ENCODE measurements at places on chromosomes 12 and 14.

DNA sequence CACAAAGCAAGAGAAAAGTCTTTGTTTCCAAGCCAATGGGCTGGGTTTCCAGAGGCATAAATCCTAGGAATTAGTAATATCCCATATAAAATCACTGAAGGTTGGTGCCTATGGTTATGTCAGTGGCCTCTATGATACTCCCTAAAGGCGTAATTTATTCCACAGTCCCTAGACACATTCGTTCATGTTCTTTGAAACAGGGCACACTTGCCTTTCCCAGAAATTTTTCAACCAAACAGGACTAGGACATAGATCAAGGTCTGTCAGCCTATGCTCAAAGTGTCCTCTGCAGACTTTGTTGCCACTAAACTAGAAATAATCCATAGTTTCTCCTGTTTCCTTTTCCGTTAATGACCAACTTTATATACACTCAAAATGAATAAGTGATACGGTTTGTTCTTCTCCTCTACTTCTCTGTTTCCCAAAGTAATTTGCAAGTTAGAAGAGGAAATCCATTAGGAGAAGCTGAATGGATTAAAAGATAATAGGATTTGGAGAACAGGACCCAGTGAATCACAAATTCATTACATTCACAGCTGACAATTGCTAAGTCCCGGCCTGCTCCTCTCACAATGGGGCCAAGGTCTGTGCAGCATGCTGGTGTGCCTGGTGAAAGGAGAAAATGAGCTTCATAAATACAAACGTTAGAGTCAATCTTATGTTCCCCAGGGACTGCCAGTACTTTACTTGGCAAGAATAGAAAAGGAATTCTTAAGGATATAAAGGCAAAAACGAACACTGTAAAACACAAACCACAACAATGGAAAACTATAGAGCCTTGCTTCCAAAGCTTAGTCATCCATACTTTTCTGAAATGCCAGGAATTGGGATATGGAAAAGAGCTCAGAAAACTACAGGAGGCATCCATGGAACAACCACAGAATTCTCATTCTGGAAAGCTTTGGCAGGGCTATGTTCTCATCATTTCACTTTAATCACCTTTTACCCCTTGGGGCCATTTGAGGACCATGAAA is 966.2 kb downstream of the NRXN3 start:
- no peak for DNase-seq

DNA sequence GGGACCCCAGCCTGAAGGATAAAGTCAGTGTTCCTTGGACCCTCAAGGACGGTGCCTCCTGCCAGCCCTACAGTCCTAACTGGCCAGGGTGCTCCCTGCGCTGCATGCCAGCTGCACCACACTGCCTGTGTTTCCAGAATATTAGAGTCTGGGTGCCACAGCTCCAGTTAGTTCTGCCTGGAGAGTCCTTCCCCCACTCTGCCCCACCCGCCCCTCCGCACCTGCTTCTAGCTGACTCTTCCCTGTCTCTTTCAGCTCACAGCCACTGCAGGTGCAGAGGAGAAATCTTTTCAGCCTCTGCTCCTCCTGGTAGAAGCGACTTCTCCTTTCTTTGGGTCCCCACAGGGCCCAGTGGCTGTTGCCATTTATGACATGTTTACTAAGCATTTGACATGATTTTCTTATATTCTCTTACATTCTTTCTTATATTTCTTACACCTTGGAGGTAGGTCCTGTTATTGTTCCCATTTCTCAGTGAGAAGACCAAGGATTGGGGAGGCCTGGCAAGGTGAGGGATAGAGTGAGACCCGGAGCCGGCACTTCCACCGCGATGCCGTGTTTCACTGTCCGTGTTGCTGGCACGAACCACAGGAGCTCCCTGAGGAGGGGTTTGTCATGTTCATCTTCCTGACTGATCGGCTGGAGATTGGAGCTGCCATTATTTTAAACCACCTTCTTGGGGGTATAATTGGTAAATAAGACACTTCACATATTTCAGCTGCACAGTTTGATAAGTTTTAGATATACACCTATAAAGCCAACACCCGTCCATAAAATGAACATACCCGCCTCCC is 29.4 kb downstream of the SYNE3 start:
- DNase-seq, result no peak

GRCh38 chr14:73728717-73729330 is 14.6 kb upstream of the PNMA1 start:
- peak; percentile 61 for DNase-seq

DNA sequence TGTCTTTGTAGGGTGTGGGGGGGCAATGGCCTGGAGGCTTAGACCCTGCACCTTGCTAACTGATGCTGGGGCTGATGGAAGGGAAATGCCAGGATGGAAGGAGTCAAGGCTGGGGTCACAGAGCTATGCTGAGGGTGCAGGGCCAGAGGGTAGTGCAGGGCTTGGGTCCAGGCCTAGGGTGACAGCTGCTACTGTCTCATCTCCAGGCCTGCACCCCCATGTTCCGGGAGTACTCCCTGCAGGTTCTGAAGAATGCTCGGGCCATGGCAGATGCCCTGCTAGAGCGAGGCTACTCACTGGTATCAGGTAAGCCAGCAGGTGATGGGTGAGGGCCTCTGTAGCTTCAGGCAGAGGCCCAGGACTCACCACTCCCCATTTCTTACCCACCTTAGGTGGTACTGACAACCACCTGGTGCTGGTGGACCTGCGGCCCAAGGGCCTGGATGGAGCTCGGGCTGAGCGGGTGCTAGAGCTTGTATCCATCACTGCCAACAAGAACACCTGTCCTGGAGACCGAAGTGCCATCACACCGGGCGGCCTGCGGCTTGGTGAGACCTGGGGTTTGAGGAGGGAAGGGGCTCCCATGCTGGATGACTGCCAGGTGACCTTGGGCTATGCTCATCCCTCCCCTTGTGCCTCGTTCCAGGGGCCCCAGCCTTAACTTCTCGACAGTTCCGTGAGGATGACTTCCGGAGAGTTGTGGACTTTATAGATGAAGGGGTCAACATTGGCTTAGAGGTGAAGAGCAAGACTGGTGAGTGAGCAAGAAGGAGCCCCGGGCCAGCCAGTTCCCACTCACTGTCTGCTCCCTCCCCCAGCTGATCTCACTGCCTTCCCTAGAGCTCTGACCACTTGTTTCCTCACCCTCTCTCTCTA is 4.1 kb downstream of the SHMT2 start:
- no peak for DNase-seq

DNA sequence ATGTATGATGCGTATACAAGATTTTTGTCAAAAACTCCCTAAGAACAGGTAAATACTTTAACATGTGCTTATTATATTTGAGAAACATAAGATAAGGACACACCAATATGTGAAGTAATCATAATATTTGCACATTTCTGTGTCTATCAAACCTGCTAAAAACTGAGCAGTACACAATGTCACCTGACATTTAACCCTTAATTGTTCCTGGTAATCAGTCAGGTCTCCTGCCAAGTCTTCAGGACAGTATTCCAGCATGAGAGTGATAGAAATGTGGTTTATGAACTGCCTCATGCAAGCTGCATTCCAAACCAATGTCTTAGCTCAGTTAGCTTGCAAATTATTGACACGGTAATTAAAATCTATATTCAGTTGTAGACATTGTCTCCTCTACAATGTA is 4.2 kb downstream of the SOX5 start:
- DNase-seq, result no peak

DNA sequence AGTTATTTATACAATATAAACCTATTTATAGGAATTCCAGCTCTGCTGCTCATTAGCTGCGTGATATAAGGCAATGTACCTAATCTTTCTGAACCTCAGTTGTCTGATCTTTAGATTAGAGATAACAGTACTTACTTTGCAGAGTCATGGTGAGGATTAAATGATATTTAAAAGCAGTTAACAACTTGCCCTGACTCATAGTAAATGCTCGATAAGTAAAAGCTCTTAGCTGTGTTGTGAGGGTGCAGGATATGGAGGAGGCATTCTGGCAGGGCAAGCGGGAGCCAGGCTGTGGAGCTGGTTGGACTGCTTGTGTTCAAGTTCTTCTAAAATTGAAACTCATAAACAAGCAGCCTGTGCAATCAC is 140.0 kb upstream of the PRICKLE1 start:
- DNase-seq, result no peak

- no peak for DNase-seq
Observed at GRCh38 chr12:109092497-109093021, 713 bp downstream of the ALKBH2 start.

- no peak for DNase-seq
Observed at GRCh38 chr14:106848330-106849121, 1322.1 kb downstream of the TMEM121 start.

DNA sequence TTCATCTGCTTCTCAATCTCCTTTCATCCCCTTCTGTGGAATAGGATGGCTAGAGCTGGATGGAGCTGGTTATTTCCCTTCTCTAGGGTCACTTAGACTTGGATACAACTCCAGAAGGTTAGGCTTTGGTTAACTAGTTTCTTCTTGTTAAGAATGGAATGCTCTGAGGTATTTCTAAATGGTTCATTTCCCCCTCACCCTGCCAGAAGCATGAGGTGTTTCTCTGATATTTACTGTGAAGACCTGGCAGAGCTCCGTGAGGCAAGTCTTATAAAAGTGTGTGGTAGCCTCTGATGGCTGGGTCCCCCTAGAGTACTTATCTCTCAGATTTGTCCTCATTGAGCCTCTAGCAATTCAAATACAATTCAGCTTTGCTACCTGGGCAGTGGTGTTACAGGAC is 207.9 kb downstream of the SLC16A7 start:
- DNase-seq, result no peak

DNA sequence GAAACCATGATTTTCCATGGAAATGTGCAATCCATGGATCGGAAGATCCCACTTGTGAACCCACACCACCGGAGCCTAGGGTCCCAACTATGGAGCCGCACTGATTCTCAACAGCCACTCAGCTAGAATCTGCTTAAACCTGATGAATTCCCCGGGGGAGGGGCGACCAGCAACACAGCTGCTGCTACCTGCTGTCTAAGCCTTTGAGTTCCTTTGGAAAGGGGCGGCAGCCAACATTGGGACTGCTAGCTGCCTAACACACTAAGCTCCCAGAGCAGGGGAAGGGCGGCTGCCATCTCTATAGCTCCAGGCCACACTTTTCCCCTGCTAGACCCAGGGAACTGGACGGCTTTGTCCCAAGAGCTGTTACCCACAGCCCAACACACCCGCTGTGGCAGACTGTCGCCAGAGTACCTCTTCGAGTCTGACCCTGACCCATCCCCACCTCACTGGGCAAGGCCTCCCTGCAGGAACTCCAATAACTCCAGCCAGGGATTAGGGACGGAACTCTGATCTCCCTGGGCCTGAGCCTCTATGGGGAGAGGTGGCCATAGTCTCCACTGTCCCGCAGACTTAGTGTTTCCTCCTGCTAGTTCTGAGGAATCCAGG is 205.8 kb upstream of the SLC16A7 start:
- DNase-seq, result no peak

DNA sequence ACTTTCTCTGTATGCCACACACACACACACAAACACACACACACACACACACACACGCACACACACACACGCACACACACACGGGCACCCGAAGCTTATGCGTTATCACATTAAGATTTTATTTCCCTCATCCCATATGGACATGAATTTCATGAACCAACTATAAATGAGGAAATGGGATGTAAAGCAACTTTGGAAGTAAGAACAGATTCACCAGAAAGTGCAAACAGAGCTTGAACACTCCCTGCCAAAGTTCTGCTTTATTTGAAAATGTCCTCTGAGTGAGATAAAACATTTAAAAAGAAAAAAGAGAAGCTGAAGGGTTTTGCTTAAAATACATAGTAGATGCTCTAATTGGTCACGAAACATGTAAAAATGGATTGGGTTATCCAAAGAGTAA is 90.4 kb upstream of the OTX2 start:
- DNase-seq, result no peak

DNA sequence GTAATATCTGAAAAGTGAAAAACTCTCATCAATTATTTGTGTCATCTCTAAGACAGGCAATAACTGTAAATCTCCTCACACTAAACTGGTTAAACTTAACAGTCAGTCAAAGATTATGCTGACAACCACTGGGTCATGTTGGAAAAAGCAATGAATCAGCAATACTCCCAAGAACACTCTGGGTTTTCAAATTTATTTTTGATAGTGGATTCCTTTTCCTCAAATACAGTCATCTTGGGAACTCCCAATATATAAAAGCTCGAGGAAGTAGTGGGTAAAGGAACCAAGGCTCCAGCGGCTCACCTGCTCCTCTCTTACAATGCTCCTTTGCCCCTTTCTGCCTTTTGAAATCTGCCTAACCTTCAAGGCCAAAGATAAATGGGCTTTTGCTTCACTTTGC is 70.0 kb downstream of the ARMH4 start:
- DNase-seq, result no peak

GRCh38 chr14:81350344-81351130 is 49.6 kb downstream of the STON2 start:
- DNase-seq, result no peak

GRCh38 chr14:74962493-74962892 is 7.1 kb upstream of the PGF start:
- no peak for DNase-seq

- DNase-seq, result no peak
Observed at GRCh38 chr14:60151715-60152114, 13.5 kb downstream of the DHRS7 start.

DNA sequence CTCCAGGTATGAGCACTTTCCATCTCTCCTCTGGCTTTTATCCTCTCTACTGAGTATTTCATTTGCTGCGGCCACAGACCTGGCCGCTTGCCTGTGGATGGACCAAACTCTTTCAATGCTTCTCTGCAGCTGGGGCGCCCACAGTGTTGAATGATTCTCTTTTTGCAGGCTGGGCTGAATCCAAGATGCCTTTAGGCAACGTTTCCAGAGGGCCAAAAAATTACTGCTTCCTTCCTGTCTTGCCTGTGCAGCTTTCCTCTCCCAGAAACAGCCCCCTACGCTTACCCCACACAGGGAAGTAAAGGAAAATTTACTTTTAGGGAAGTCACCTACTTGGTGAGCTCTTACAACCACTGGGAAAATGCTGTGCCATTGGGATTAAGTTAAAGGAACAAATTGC is 55.6 kb upstream of the JDP2 start:
- no peak for DNase-seq

- DNase-seq, result no peak
Observed at GRCh38 chr12:5123921-5124320, 80.2 kb downstream of the KCNA5 start.

- DNase-seq, result no peak
Observed at GRCh38 chr12:113796066-113796827, 169.9 kb downstream of the RBM19 start.

DNA sequence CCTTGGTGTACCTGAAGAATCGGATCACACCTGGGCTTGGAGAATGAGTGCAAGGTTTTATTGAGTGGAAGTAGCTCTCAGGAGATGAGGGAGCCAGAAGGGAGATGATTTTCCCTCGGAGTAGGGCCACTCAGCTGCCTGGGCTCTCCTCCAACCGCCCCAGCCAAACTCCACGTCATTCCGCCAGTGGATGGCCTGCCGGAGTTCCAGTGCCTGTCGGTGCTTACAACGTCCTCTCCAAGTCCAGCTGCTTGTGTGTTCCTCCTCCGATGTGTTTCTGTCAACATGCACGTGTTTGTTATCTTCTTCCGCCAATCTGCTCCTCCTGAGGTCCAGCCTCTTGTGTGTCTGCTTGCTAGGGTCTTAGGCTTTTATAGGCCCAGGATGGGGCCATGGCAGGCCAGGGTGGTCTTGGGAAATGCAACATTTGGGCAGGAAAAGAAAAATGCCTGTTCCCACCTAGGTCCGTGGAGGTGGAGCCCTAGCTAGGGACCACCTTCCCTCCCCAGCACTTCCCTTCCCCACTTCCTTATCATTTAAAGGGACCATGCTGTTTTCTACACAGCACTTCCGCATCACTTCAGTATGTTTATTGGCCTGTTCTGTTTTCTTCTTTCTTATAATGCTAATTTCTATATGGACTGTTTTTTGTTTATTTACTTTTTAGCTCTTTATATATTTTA is 343.2 kb downstream of the PDZRN4 start:
- DNase-seq, result no peak

Data from HCT116 (cell line).